ENCODE measurements at places on chromosomes 1 and 21.

- DNase-seq: no peak
Measured at GRCh38 chr21:35303085-35303484, 254.0 kb upstream of the RUNX1 start.

- no peak for DNase-seq
Measured at GRCh38 chr1:165882168-165882837, 54.9 kb downstream of the UCK2 start.

GRCh38 chr1:902802-903201 is 20.9 kb upstream of the SAMD11 start:
- no peak for DNase-seq

DNA sequence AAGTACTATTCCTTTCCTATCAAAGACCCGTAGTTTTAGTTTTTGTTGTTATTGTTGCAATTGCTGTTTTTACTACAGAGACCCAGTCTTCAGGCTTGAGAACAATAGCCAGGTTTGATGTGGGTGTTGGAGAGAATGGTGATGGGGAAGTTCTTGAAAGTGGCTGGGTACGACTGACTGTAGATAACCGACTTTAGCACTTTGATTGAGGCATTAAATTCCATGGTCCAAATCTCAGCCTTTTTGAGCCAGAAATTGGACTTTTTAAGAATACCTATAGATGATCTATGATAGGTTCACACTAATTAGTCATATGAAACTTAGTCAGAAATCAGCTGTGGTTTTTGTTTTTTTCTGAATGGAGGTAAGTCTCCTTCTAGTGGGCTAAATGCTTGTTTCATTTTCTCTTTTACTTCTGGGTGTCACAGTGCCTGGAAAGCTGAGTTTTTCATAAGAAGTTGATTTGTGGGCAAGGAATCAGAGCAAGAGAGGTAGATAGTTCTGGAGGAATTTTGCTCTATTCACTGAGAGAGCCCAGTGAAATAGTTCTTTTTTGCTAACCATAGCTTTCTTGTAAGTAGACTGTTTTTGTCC is 2.8 kb downstream of the PPIH start:
- peak; percentile 26 for DNase-seq

DNA sequence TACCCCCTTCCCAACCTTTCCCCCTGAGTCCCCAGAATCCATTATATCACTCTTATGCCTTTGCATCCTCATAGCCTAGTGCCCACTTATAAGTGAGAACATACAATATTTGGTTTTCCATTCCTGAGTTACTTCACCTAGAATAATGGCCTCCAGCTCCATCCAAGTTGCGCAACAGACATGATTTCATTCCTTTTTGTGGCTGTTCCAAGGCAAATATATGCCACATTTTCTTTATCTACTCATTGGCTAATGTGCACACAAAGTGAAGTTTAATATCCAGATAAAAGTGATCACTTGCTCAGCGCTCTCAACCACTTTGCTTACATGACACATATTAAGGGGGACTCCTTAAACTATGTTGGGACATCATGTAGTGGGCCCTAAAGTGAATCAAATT is 72.4 kb upstream of the TIAM1 start:
- no peak for DNase-seq

GRCh38 chr1:18088077-18088594 is 19.5 kb upstream of the IGSF21 start:
- no peak for DNase-seq

- no peak for DNase-seq
Measured at GRCh38 chr1:225446595-225446960, 18.7 kb upstream of the LBR start.

DNA sequence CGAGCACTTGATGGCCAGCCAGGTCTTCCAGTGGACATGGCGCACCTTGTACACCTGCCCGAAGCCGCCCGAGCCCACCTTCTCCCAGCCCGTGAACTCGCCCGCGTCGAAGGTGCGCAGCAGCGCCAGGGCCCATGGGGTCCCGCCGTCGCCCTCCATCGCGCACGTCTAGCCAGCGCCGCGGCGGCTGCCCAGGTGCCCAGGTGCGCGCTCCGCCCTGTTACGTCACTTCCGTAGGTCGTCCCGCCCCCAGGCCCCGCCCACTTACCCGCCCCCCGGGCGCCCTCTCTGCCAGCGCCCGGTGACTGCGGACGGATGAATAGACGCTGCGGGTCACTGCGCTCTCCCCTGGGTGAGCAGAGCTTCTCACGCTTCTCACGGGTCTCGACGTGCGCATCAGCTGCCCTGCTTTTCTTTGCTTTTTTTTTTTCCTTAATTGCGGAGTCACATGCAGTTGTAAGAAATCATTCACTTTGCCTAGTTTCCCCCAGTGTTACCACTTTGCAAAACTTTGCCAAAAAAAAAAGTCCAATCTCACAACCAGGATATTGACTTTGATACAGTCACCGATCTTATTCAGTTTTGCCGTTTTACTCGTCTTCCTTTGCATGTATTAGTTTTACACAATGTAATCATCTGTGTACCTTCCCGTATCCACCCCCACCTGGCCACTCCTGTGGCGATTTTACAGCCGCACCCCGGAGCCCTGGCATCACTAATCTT is at the start of gene RIPK4:
Gene RIPK4, minus strand, starts transcription at position 170 of the 723 bp plus-strand sequence. Its CDS starts 11 bp downstream, at position 159.
- peak; percentile 47 for DNase-seq

GRCh38 chr21:38179511-38179910 is 77.3 kb upstream of the KCNJ15 start:
- DNase-seq: no peak

GRCh38 chr21:29133241-29133640 is 2.8 kb downstream of the MAP3K7CL start:
- no peak for DNase-seq

DNA sequence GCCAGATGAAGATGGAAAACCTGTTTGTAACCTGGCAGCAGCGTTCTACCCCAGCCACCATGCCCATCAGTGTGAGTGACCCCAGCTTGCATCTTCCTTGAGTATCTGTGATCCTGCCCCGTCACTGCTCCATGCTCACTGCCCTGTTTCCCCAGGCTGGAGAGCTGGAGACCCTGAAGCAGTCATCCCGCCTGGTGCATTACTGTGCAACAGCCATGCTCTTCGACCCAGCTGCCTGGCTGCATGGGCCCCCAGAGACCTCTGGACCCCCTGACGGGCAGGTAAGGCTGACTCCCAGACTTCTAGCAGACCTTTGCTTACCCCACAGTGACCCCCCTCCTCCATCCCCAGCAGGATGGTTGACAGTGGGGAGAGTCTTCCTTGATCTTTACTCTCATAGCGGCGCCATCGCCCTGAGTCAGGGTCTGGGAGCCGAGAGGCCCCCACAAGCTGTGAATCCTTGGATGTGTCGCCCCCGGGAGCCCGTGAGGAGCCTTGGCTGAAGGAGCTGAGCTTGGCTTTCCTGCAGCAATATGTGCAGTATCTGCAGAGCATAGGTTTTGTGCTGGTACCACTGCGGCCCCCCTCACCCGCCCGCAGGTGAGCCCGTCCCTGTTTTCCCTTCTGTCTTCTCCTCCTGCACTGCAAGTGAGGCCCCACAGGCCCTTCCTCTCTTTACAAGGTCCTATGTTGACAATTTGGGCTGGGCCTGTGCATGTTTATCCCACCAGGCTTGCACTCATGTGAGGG is 10.4 kb downstream of the HYI start:
- DNase-seq: no peak

All from CD4-positive, alpha-beta T cell treated with Interleukin-15 for 4 hours (primary cell).